Thoracic aorta (tissue), 2 donors: ENCODE measurements at places on chromosomes 11 and 22. TPM values are rescaled to one million over a fixed set of nuclear protein-coding genes. Genes with fewer than 3 reads are reported as not detected.

GRCh38 chr22:27597703-27598444 is 203.7 kb downstream of the MN1 start:
- no peak for DNase-seq

DNA sequence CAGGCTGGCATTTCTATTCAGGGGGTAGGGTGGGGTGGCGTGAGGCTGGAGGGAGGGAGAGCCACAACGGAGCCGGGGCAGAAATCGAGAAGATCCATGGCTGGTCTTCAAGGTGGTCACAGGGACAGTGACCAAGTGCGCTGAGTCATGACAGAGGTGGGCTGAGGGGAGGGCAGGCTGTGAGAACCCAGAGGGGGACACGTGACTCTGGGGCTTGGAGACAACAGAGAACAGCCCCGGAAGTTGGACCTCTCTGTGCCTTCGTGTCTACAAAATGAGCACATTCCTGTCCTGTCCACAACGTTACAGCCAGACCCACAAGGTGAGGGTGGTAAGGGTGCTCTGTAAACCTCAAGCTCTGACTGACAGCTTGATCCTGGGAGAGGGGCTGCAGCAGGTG is 35.1 kb upstream of the ARFGAP3 start:
- no peak for DNase-seq

KRTAP5-10 gene
- total RNA-seq: not detected

GRCh38 chr11:115317277-115318185 is 186.7 kb downstream of the CADM1 start:
- DNase-seq: no peak

KRTAP5-9 gene
- not detected for total RNA-seq

DNA sequence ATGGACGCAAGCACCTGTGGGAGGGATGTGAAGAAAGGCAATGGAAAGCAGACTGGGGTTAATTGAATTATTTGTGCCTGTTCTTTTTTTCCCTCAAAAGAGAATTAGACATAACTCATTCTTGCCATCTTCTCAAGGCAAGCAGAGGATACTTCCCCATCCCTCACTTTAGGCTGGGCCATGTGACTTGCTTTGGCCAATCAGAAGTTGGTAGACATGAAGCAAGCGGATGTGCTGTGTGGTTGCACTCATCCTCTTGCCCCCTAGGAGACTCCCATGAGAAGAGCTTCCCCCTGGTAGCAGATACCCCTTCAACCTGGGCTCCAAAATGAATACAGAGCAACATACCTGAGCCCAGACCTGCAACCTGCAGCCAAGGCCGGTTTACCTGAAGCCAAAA is 124.4 kb upstream of the ZC3H12C start:
- DNase-seq: no peak

- DNase-seq: no peak
Measured at GRCh38 chr22:31613286-31613903, 48.6 kb downstream of the PISD start.

DNA sequence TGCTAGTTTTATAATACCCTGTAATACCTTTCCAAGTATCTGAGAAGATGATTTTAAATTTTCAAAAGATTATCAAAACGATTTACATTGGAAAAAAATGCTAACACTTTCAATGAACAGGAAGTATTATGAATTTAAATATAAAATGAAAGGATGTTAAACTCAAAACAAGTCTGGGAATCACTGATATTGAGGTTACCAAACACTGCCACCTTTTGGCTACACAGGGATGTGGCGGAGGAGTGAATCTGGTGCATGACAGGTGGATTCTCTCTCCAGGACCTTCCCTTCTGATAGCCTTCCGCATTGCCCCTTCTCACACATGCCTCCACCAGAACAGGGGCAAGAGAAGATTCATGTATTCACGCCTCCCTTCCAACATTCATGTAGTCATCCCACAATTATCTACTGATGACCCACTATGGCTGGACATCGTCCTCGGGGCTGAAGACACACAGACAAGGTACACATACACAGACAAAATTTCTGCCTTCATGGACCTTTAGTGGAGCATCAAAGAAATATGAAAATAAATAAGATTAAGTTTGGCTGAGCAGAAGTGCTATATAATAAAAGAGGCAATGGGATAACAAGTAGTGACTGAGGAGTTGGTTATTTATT is 34.7 kb downstream of the ATG16L2 start:
- DNase-seq: no peak

- DNase-seq: no peak
Measured at GRCh38 chr11:64206457-64207255, at the start of gene FERMT3. Gene FERMT3, plus strand, starts transcription at chr11:64206721. Its CDS starts 644 bp downstream, at chr11:64207365.

- DNase-seq: no peak
Measured at GRCh38 chr22:24190159-24190540, 8.9 kb downstream of the SUSD2 start.

GRCh38 chr11:67270256-67271204 is 4.3 kb downstream of the GRK2 start:
- DNase-seq: no peak

DNA sequence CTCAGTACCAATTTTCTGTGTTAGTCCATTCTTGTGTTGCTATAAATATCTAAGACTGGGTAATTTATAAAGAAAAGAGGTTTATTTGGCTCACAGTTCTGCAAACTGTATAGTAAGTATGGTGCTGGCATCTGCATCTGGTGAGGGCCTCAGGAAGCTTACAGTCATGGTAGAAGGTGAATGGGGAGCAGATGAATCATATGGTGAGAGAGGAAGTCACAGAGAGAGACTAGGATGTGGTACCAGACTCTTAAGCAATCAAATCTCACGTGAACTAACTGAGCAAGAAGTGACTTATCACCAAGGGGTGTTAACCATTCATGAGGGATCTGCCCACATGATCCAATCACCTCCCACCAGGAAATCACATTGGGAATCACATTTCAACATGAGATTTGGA is 60.8 kb upstream of the ZBED5 start:
- no peak for DNase-seq

DNA sequence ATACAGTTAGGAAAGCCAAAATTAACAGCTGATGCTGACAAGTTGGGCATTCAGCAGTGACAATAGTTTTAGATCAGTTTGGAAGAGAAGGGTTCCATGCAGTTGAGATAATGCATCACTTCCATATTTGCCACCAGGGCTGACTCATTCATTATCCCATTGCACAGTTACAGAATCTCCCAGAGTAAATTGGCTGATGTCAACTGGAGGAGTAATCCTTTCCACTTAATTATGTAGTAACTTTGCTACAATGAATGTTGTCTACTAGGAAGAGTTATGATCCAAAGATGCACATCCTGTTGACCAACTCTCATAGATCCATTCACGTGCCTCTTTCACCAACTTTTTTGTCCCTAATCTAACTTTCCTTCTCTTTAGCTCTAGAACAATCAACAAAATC is 123.3 kb upstream of the LUZP2 start:
- no peak for DNase-seq

DNA sequence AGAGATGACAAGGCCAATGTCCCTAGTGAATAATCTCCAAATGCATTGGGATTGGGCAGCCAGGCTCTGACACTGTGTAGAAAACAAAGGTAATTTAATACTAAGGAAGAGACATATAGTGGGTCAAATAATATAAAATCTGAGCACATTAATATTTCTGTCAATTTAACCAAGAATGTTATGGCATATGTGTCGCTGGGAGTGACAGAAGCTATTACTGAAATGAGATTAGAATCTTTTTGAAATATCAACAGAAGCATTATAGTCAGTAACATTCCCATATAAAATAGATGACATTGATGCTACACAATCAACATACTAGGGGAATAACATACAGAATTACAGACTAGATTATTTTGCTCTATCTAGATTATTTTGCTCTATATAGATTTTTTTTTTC is 114.0 kb downstream of the BLID start:
- DNase-seq: no peak

DNA sequence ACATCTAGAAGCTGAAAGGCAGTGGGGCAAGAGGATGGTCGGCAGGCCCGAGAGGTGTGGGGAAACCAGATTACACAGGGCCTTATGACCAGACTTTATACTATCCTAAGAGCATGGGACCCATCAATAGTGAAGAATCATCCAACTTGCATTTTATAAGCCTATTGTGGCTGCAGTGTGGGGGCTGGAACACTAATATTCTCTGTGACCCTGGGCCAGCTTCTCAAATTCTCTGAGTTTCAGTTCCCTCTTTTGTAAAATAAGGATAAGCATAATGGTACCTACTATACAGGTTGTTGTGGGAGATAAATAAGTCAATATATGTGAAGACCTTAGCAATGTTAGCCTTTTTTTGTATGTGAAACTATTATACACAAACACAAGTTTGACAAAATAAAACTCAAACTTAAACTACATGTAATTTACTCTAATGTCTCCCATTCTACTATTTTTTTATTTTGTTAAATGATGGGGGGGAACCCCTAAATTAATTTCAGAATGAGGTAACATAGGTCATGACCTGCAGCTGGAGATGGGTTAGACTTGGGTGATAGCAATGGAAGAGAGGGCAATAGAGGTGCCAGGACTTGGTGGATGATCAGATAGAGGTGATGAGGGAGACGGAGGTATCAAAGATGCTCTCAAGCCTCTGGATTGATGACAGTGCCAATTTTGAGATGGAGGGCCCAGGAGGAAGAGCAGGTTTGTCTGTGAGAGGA is 30.1 kb downstream of the SMCO4 start:
- no peak for DNase-seq

IL10RA gene
- total RNA-seq: 36.4 TPM

DNA sequence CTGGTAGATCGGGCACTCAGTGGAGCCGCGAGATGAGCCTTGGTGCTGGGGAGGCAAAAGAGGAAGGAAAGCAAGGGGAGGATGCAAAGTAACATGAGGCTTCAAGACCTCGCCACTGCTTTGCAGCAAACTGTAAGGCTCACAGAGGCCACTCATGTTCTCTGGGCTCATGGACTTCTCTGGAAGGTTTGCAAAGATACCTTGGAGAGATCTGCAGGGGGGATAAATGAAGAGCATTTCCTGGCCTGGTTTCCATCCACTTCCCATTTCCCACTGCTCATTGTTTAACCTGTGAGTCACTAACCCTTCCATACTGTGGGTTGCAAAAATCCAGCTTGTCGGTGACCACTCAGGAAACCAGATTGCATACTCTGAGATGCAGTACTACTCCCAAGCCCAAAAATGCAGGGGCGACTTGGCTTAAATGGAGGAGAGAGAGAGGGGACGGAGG is 38.5 kb downstream of the OSBP2 start:
- DNase-seq: no peak

GRCh38 chr11:119377961-119378667 is 3.4 kb downstream of the USP2 start:
- DNase-seq: no peak

GRCh38 chr11:133714471-133715375 is 130.6 kb downstream of the SPATA19 start:
- no peak for DNase-seq

CNIH2 gene
- total RNA-seq: not detected

CBLIF gene
- not detected for total RNA-seq

DNA sequence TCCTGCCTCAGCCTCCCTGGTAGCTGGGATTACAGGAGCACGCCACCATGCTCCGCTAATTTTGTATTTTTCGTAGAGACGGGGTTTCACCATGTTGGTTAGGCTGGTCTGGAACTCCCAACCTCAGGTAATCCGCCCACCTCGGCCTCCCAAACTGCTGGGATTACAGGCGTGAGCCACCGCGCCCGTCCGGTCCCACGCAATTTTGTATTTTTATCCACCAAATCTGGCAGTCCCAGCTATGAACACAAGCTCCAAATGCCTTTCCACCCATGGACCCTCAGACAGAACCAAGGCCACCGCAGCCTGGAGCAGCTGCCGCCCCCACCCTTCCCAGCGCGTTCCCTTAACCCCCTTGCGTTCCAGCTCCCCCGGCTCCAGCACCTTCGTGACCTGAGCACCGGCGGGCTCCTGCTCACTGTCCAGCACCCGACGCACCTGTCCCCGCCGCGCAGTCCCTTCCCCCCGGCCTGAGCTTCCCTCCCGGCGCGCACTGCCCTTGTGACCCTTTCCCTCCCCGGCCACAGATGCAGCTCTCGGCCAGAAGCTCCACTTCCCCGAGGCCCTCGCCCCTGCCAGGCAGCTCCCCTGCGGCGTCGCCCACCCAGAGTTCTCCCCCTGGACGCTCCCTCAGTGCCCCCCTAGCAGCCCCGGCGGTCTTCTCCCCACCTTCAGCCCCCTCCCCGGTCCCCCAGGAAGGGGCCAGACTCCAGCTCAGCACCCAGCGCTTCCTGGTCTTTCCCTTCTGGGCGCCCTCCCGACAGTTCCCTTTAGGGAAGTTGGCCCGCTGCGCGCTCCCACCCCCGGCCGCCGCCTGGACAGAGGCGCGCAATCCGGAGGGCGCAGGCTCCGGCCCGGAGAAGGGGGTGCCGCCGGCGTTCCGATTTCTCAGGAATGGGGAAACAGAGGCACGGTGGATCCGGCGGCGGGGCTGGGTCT is 5.6 kb upstream of the ZBED4 start:
- no peak for DNase-seq

- DNase-seq: no peak
Measured at GRCh38 chr11:67311556-67312082, 8.3 kb downstream of the SSH3 start.

SPI1 gene
- total RNA-seq: 44.4 TPM

MPZL3 gene
- 3.2 TPM for total RNA-seq

DNA sequence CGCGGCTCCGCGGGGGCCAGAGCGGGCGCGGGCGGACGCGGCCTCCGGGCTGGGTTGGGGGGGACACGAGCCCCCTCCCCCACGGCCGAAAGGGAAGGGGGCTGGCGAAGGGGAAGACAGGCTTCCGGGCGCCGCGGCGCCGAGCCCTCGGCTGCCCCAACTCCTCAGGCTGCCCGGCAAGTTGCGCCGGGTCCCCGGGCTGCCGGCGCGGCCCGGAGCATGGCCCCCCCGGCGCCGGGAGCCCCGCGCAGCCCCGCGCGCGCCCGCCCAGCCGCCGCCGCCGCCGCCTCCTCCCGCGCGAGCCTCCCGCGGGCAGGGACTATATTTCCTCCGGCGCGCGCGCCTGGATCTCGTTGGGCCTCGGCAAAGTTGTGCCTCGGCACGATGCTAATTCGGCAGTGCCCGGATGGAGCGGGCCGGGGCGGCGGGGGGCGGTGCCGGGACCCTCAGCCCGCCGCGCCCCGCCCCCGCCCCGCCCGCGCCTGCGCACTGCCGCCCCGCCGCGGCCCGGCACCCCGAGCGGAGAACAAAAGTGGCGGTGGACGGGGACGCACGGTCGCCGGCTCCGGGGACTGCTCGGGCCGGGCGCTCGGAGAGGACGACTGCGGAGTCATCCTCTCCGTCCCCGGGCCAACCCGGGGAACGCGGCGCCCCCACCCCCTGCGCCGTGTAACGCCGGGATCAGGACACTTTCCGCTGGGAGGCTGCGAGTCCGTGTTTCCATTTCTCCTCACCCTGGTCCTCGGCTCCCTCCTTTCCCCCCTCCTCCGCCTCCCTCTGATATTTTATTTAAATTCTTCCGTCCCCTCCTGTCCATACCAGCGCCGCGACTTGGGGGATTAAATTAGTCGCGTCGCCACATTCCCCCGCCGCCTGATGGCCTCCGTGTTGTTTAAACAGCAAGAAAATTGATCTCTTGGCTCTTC is at the start of gene PHF21B:
PHF21B (minus strand) TSS at position 400 of the 926 bp plus-strand sequence. CDS start 456 bp downstream, outside the sequence.
- no peak for DNase-seq
